ENCODE measurements at places on chromosomes 11 and 22.

GRCh38 chr22:32729412-32729811, 72.1 kb upstream of the TIMP3 start:
- no peak for DNase-seq

DNA sequence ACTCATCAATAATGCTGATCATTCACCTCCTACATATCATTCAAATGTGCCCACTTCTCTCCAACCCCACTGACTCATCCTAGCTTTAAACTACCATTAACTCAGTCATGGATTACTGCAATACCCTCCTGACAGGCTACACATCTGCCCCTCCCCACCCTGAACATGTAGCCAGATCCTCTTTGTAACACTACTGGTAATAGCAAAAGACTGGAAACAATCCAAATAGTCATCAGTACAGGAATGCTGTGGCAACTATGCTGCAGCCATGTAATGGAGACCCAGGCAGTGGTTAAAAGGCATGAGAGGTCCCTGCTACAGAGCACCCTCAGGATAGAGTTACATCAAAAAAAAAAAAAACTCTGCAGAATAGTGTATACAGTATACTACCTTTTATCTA, 16.6 kb downstream of the SLC43A3 start:
- DNase-seq: no peak

- no peak for DNase-seq
Measured at GRCh38 chr11:88249706-88250105, 74.5 kb upstream of the RAB38 start.

- DNase-seq: no peak
Measured at GRCh38 chr22:43722444-43722843, 89.7 kb downstream of the EFCAB6 start.

Data from HuH-7 (cell line).